Body of pancreas (tissue), 4 donors: ENCODE measurements at places on chromosomes 1 and 21.
A peak's percentile ranks its signal among the peaks of the same experiment; 100 is the strongest.

GRCh38 chr21:17742181-17742580 is 77.0 kb downstream of the C21orf91 start:
- DNase-seq: no peak

DNA sequence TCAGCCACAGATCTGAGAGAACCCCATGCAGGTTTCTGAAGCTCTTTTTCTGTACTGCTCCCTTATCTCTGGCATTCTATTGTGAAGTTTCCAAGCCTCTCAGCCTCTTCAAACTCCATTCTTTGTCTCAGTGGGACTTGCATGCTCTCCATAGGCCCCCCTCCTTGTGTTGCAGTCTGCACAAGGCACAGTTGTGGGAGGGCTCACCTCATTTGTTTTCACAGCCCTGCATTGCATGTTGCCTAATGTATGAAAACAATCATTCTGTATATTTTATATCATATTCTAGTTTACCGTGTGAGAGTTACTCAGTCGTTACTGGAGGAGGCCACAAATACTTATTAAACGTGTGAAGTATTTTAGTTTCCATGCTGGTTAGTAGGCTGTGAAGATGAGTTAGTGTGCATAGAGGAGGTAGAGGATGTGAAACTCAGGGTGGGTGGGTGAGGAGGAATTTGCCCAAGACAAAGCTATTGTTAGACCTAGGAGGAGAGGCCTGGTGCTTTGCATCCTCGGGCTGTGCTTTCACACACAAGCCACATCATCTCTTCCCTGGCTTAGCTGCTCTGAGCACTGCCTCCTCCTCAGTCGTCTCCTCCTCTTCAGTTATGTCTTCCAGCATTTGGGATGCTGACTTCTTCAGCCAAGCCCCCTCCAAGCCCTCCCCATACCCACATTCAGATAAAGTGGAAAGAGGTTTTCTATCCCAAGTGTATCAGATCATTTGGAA is 7.8 kb upstream of the CHI3L2 start:
- DNase-seq: no peak

DNA sequence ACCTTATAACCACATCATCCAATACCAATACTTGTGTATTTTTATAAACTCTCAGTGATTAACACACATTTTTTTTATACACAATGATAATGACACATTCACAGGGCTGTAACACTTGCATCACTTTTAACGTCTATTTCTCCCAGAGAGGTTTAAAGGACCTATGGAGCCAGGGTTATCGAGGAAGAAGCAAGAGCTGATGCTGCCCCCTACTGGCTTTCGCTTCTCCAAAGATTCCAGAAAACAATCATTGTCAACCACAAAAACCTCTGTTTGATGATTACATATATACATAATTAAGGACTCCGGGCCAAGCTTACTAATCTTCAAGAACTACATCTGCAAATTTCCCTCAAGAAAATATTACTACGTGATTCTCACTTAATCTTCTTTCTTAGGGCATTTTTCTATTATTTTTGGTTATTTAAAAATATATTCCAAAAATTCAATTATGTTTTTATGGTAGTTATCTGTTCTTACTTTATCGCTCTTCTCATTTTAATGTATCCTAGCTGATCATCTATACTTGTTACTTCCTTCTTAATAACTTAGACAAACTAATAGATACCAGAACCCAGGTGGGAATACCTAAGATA is 214.5 kb downstream of the VAV3 start:
- peak; percentile 71 for DNase-seq

DNA sequence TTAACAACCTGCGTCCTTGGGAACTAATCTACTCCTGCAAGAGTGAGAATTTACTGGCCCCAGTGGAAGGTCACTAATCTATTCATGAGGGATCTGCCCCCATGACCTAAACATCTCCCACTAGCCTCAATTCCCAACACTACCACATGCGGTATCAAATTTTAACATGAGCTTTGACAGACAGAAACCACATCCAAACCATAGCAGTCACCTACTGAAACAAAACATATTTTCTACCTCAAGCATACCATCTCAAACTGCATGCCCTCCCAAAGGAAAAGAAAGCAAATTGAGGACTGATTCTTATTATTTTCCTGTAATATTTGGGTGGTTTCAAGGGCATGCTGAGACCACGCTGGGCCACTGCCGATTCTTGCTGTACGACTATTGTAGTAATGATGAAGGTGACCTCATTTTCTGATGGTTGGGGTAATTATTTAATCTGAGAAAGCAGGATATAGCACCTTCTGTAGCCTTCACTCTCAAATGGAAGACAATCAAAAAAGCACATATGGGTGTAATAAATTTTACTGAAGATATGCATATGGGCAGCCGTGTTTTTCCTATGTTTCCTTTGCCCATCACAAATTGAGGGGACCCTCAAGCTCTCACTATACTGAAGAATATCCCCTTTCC is 13.2 kb upstream of the GBP5 start:
- DNase-seq: no peak

GRCh38 chr1:243970077-243970476 is 81.0 kb upstream of the ZBTB18 start:
- no peak for DNase-seq

DNA sequence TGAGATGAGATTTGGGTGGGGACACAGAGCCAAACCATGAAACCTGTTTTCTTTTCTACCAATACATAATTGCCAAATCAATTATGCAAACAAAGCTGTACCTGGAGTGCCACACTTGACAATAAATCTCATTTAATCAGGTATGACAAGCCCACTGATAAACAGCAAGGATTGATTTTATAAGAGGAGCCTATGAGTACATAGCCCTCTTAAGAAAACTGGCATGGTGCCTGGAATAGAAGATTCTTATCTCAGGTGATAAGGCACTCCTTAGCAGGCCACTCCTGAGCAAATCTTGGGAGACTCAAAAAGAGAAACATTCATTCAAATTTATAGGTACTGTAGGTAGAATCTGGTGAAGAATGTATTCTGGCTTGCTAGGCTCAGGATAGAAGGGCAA is 28.6 kb upstream of the PDE4B start:
- no peak for DNase-seq

GRCh38 chr1:182415789-182416188 is 15.3 kb upstream of the TEDDM1 start:
- DNase-seq: no peak

DNA sequence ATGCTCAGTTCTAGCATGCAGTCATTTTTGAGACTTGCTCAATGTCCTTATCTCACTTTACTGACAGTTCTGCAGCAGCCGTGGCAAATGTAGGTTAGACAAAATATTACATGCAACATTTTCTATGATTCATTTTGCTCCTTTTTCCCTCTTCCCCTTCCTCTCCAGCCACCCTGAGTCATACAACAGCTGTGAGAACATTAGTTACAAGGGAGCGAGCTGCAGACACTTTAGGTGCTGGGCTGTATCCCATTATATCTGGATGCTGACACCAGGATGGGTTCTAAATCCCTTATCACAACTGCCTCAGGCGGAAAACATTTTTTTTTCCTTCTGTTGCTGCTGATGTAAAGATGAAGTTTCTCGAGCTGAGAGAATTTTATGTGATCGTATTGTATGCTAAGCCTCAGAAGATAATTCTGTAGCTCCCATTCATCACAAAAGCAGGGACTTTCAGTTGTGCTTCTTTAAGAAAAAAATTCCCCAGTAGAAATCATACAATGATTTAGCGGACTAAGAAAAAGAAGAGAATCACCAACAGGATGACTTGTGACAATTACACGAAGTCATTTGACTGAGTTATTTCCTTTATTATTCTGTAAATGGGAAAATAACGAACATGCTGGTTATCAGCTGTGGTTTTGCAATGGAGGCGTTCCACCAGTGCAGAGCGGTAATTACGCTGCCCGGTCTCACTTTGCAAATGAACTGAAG is 345.0 kb downstream of the DISC1 start:
- DNase-seq: no peak

- DNase-seq: no peak
These were observed 103.5 kb upstream of the TLR5 start for GRCh38 chr1:223246476-223247112.

GRCh38 chr1:15510611-15511405 is 13.2 kb downstream of the CASP9 start:
- DNase-seq: no peak

- peak; percentile 25 for DNase-seq
These were observed 51.5 kb downstream of the MAP3K7CL start for GRCh38 chr21:29181799-29182470.

DNA sequence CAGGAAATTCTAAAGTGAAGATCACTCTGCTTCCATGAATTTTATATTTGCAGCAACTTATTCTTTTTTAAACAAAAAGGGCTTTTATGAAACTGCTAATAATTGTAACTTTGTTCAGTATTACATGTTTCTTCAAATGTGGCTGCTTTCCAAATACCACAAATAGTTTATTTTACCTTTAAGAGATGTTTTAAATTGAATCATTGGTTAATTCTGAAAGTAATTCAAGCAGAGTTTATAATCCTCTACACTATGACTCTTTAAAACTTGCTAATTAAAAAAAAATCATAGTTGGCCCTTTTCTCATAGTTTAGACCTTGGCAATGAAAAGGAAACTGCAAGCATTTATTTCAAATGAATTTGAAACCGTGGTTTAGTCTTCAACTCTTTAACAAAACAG is 59.6 kb downstream of the SDCCAG8 start:
- DNase-seq: no peak

- peak; percentile 63 for DNase-seq
These were observed 48.9 kb downstream of the HLCS start for GRCh38 chr21:36917471-36918158.

DNA sequence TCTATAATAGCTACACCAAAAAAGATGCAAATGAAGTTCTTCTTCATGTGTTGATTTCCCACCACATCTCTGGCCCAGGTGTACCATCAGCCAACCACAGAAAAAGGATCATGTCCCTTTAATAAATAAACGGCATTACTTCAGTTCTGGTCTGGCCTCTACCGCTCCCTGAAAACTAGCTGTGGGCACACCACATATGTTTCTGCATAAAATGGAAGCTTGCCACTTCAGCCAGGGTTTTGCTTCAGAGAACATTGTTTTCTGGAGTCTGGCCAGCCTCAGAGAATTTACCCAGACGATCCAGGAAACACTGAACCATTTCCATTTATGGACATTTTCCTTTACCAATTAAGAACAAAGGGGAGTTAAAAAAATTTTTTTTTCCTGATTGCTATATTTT is 5.8 kb upstream of the LAMC2 start:
- peak; percentile 31 for DNase-seq

GRCh38 chr1:80535466-80535865 is 1265.3 kb upstream of the ADGRL2 start:
- DNase-seq: no peak

GRCh38 chr1:89755591-89755990 is 65.2 kb upstream of the LRRC8D start:
- DNase-seq: no peak

DNA sequence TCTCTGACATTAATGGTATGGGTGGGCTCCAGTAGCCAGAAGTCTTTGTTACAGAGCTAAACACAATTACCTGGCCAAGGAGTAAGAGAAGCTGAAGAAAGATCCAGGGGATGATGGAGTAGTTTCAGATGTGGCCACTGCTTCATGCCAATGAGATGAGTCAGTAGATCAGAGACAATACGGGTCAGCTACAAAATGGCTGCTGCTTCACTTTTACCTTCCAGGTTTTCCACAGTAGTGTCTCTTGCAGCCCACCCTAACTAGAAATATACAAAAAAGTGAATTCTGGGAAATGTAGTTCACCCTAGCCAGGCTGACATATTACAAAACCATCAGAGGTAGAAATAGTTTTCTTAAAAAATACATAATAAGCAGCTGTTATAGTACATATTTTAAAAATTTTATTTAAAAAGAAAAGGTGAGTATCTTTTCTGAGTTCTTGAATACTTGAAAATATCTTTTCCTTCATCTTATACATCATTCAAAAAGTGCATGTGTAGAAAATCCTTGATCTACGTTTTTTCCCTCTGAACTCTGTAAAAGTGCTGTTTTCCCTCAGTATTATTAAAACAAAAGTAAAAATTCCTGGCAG is 36.1 kb downstream of the LRIF1 start:
- no peak for DNase-seq

GRCh38 chr1:3181956-3182355 is 113.0 kb downstream of the PRDM16 start:
- DNase-seq: no peak

- no peak for DNase-seq
These were observed 86.7 kb downstream of the DDX20 start for GRCh38 chr1:111842411-111842810.

DNA sequence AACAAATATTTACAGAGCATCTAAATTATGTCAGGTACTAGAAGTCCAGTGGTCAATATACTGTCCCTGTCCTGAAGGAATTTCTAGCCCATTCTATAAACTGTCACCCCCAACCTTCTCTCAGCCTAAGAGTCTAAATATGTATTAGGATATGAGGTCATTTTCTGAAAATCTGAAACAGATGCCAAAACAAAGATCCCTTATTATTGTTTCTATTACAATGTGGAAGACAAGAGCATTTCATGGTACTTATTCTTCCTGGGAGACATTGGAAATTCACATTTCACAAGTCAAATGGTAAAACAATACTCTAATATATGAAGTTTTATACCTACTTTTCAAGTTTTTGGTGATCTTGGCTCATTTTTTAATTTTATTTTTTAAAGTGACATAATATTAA is 2.6 kb downstream of the CLCA1 start:
- no peak for DNase-seq

- no peak for DNase-seq
These were observed 100.4 kb upstream of the TMEM51 start for GRCh38 chr1:15053153-15053552.

DNA sequence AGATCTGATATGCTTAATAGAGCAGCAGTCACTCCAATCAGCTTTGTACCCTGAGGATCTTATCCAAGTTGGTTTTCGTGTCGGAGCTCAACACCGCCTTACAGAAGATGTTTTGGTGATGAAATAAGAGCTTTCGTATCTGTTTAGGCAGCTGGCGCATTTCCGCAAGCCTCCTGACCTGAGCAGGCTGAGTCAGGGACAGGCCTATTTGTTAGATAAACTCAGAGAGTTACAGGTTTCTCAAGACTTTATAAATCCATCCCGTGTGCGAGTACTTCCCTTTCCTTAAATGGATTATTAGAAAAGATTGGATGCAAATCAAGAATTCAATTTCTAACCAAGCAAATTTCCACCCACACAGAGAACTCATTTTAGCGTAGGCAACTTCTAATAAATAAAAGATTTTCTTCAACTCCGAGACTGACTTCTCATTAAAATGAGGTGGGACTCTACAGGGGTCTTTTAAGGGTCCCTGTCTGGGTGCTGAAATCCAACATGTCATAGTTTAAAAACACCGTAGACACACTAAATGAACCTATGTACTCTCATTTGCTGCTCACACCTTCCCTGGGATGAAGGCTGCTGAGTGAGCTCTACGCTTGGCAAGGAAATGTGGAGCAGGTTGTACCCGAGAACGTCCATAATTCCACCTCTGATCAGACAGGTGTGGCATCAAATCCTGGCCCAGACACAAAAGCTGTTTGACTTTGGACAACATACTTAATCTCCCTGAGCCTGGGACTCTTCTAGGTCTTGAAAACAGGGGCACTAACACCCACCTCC is 106.9 kb upstream of the F3 start:
- DNase-seq: peak; percentile 91
